Spleen (tissue), 13 donors: ENCODE measurements at places on chromosomes 11 and 22. TPM values are rescaled to one million over a fixed set of nuclear protein-coding genes. Genes with fewer than 3 reads are reported as not detected.

KDM4E gene
- polyA plus RNA-seq = not detected

- no peak for DNase-seq
These were observed 10.6 kb upstream of the ARAP1 start for GRCh38 chr11:72762641-72763304.

- DNase-seq = no peak
These were observed 640 bp downstream of the PPP1CA start for GRCh38 chr11:67400942-67401494.

TRIM51 gene
- polyA plus RNA-seq = not detected

GRCh38 chr22:19843857-19844376 lies 10.8 kb downstream of the GNB1L start:
- peak; percentile 73 for DNase-seq

- no peak for DNase-seq
These were observed 166.8 kb downstream of the TEAD1 start for GRCh38 chr11:12840871-12841660.

DNA sequence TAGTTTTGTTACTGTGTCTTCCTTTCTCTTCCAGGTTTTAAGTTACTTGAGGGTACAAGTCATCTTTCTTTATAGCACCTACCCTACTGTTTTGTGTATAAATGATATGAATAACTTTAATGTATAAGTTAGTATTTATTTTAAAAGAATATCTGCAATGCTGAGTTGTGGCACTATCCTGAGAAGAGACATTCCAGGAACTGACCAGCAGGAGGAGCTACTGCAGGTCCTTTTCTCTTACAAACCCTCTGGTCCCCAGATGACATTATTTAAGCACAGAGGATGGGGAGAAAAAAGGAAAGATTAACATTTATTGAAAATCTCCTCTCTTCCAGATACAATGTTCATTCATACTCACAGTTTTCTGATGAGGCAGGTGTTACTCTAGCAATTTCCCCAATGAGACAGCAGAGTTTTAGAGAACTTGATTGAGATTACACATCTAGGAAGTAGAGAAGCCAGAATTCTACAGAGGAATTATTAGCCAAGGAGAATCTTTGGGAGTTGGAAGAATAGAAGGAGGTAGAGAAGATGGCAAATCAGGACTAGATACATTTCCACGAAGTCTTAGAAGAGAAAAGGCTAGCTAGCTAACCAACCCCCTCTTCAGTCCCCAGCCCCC lies 541.2 kb upstream of the API5 start:
- DNase-seq = no peak

DNA sequence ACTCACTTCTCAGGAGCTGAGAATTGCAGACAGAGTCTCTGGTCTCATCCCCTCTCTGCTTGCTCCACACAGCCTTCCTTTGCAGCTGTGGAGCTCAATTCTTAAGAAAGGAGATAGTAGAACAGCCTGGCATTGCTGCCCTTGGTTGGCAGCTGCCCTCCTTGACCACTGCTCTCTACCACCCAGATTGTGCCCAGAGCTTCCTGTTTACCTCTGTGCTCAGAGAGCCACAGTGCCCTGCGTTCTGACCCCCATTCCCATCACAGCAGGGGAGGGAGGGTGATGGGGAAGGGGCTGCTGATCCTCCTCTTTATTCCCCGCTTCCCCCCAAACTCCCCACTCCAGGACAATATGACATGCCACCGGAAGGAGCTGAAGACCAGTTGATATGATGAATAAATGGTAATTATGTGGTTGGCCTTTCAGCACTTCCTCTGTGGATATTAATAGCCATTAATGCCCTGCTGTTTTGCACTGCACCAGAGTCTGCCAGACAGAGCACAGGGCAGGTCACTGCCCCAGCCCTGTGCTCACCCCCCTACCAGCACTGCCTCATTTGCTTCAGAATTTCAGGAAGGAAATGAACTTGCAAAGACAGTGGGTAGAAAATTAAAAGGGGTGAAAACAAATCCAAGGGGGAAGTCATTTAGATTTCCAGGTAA lies 426.8 kb upstream of the CADM1 start:
- DNase-seq = no peak

DNA sequence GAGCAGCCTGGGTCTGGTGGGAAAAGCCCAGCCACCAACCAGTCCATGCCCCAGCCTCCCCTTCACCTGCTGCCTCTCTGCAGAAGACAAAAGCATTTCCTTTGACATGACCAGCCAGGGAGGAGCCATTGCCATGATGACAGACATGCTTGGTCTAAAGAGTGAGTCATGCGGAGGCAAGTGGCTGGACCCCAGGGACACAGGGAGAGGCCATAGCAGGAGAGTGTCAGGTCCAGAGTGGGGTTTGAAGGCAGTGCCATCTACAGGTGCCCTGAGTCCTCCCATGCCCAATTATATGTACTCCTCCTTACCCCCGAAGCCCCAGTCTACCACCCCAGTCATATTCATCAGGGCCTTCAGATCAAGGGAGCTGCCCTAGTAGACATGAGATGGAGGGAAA lies 67.4 kb downstream of the SCN3B start:
- no peak for DNase-seq

DNA sequence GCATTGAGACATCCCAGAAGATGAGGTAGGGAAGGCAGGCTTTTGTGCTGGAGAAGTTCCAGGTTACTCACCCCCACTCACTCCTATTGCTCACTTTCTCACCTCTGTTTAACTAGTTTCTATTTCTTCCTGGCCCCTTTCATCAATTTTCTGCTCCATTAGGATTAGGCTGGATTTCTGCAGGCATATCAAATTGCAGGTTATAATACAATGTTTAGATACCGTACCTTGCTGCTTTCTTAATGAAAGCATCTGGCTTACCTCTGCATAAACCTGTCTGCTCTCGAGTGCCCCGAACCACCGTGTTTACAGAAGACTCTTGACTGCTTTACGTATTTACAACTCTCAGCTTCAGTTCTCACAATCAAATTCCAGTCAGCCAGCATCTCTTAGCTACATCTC lies 173.7 kb downstream of the ADAMTS15 start:
- DNase-seq = no peak

DNA sequence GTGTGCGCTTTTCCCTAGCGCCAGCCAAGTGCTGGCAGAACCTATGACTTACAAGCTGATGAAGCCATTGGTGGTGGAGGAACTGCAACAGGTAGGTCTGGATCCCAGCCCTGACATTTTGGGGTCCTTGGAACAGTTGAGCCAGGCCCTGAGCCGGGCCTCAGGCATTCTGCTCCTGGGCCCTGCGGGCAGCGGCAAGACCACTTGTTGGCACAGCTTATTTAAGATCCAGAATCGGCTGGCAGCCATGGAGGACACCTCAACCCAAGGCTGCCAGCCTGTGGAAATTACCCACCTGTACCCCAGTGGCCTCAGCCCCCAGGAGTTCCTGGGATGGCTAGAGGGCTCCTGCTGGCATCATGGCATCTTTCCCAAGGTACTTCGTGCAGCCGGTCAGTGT lies 49.7 kb downstream of the DNHD1 start:
- DNase-seq = peak; percentile 45
